Nucleus accumbens (tissue), 56 donors: ENCODE measurements at places on chromosomes 3 and 15.

GRCh38 chr15:66216806-66217205 lies 36.7 kb downstream of the MEGF11 start:
- no peak for DNase-seq

DNA sequence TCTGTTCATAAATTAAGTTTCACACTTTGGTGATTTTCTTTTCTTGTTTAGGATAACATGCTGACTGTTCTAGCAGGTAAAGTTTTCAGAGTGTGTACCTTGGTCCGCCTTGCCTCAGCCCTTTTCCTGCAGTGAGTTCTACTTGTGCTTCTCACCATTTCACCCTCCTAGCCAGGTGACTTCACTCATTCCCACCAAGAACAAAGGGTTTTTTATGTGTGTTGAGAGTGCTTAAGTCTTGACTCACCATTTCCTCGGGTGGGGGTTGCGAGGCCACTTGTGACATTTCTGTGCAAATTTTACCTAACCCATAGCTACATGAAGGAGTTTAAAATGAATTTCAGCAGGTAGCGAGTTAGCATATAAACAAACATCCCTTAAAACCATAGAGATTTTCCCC lies 81.4 kb downstream of the C3orf38 start:
- DNase-seq: no peak

DNA sequence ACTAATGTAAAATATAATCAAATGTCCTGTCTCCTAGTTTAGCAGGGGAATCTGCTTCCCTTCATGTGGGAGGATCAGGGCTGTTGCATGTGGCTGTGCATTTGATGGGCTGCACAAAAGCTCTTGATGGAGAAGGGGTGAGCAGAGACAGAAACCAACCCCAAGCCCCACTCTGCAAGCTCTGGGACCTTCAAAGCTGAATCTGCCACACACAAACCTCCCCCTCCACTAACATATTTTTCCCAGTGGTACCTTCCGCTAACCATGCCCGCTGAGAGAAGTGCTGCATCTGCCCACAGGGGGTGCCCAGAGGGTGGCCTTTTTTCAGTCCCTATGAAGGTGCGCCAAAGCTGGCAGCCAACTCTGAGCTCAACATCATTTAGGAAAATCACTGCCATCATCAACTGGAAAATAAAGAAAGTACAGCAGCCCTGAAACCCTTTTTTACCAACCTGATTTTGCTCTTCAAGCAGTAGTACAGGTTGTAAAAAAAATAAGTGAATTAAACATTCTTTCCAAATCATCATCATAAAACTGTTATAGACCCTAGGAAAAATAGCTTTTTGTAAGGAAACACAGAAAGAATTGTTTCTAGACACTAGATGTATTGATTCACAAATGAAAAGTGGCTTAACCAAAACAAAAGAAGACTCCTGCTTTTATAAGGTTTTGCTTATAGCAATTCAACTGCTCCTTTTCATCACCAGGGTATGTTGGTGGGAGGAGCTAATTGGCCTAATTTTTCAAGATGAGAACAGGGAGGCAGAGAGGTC lies 97.0 kb downstream of the HHLA2 start:
- no peak for DNase-seq

DNA sequence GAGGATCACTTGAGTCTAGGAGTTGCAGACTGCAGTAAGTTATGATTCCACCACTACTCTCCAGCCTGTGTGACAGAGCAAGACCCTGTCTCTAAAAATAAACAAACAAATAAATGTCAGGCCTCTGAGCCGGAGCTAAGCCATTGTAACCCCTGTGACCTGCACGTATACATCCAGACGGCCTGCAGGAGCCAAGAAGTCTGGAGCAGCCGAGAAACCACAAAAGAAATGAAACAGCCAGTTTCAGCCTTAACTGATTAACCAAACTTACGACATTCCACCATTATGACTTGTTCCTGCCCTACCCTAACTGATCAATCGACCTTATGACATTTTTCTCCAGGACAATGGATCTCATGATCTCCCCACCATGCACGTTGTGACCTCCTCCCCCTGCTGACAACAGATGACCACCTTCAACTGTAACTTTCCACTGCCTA lies 32.5 kb upstream of the ZKSCAN7 start:
- DNase-seq: no peak

DNA sequence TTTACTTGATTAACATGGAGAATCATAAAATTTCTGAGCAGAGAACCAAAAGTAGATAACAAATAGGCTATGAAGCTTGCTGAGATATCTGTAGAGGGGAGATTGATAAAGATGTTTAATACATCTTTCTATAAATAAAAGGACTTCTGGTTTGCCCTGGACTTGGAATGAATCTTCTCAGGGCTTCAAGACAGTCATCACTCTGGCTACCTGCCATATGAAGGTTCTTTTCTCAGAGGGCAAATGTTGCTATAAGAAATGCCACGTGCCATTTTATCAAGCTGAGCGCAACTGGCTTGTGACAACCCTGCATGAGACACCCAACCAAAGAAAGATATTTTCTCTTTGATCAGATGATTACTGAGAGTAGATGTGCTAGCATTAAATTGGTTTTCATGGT lies 192.5 kb downstream of the WNT5A start:
- no peak for DNase-seq

DNA sequence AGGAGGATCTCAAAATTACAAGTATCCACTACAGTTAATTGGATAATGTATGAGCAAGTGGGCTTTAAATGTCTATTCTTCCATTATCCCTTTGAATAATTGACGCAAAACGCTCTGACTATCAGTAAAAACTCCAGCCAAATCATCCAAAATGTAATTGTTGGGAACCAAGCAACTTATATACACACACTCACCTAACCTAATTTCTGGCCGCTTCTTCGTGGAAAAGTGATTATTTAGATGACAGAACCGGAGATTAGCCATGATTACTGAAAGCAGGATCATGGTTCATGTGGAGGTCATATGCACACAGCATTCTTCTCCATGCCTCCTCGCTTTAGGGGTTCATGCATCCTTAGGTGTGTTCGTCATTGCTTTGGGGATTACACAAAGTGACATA lies 992.4 kb downstream of the NAALADL2 start:
- DNase-seq: no peak

DNA sequence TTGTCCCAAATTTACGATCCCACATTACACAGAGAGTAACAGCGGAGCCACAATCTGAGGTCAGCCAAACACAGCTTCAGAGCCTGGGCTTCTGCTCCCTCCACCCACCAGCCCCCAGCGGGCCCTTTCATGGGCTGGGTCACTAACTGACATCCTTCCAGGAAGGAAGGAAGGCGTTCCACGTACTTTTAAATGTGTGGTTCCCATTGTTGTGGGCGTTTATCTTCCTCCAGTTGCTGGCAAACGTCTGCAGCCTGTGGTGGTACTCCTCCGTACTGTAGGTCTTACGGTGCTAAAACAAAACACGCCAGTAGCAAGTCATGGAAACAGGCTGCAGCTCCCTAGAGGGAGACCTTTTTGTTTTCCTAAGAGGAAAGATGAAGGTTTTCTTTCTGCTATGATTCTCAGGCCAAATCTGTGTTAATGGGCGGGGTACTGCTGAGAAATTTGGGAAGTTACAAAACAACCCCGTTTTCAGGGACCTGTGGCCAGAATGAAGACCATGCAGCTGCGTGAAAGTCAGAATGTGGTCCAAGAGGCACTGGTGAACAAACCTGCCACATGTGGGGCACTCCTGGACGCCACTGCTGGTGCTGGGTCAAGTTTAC lies 7.6 kb downstream of the CTSH start:
- DNase-seq: no peak

GRCh38 chr3:157626817-157627216 lies 123.6 kb upstream of the VEPH1 start:
- DNase-seq: no peak

DNA sequence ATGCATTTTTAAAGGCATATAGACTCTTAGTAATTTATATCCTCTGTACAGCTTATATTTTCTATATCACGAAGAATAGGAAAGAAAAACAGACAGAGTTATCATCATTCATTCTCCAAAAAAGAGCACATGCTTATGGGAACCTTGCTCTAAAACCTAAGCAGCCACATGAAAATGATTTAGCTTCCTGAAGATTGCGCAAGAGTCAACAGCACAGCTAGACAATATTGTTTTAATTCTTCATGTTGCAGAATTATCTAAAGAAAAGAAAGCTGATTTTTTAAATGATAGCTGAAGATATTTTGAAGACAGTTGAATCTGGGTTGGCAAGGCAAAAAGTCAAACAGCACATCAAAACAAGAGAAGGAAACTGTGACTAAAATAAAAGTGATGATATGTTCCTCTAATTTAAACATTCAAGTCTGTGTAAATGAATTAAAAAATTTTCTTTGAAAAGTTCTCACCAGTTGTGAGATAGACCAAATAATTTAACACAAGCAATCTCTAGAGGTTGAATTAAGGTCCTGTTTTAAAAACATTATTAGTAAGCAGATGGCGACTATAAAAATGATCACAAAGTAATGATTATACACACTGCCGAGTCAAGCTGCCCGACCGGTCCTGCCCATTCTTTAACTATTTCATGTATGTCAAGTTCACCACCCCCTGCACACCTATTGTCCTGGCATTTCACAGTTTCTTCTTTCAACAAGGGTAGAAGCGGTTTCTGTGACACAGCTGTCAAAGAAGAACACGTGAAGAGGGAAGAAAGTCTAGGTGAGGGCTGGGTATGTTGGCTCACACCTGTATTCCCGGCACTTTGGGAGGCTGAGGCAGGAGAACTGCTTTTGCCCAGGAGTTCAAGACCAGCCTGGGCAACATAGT lies 74.2 kb upstream of the BHLHE40 start:
- DNase-seq: no peak

- DNase-seq: no peak
Measured at GRCh38 chr3:152243301-152243711, 25.4 kb upstream of the MBNL1 start.

- DNase-seq: no peak
Measured at GRCh38 chr3:108099679-108100428, 9.0 kb upstream of the CD47 start.

DNA sequence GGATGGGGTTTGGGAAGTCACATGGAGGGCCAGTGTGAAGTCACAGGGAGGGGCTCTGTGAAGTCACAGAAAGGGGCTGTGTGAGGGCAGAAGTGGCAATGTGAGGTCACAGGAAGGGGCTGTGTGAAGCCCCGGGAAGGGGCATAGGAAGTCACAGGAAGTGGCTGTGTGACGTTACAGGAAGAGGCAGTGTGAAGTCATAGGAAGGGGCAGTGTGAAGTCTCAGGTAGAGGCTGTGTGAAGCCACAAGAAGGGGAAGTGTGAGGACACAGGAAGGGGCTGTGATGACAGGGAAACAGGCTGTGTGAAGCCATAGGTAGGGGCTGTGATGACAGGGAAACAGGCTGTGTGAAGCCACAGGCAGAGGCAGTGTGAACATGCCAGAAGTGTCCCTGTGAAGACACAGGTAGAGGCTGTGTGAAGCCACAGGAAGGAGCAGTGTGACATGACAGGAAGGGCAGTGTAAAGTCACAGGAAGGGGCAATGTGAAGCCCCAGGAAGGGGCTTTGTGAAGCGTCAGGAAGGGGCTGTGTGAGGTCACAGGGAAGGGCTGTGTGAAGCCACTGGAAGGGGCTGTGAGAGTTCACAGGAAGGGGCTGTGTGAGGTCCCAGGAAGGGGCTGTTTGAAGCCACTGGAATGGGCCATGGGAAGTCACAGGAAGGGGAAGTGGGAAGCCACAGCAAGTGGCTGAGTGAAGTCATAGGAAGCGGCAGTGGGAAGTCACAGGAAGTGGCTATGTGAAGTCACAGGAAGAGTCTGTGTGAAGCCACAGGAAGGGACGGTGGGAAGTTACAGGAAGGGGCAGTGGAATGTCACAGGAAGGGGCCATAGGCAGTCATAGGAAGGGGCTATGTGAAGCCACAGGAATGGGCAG lies 37.1 kb downstream of the GASK1A start:
- DNase-seq: no peak

DNA sequence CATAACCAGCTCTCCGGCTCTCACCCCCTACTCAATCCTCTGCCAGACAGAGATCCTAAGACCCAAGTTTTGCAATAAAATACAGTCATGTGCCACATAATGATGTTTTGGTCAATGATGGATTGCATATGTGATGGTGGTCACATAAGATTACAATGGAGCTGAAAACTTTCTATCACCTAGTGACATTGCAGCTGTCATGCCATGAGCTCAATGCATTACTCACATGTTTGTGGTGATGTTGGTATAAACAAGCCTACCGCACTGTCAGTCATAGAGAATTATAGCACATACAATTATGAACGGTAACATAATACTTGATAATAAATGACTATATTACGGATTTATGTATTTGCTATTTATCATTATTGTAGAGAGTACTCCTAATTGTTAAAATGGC lies 26.9 kb upstream of the SAMMSON start:
- DNase-seq: no peak

DNA sequence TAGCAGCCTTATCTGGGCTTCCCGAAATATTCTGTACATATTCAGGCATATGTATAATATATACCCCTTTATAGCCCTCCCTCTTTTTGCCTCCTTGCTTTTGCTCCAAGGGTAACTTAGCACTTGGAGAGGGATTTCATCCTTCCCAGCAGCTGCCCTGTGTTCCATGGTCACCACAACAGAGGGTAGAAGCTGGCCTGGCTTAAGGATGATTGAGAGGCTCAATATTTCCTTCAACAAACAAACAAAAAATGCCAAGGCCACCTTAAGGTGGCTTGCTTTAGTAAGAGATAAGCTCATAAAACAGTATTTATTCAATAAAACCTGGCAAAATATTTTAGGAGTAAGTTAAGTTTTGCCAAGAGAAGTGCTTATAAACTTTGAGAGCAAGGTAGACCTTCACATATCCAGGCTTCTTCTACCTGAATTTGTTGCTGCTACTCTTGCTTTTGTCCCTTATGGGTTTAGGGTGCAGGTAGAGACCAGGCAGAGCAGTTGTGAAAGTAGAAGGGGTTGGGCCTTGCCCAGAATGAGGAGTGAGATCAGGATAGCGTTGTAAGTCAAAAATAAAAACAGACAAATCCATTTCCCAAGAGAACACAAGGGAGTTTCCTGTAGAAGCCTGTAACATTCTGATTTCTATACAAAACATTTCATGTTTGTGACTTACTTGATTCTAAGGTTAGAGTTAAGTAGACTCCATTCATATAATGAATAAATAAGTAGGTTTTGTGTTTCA lies 52.7 kb upstream of the ATOSA start:
- no peak for DNase-seq
